ENCODE measurements at places on chromosomes 6 and 20. TPM values are rescaled to one million over a fixed set of nuclear protein-coding genes. Genes with fewer than 3 reads are reported as not detected.

MDFI gene
- total RNA-seq: 285 TPM

FAM83B gene
- 1.1 TPM for total RNA-seq

ZNF343 gene
- 13.0 TPM for total RNA-seq

DNA sequence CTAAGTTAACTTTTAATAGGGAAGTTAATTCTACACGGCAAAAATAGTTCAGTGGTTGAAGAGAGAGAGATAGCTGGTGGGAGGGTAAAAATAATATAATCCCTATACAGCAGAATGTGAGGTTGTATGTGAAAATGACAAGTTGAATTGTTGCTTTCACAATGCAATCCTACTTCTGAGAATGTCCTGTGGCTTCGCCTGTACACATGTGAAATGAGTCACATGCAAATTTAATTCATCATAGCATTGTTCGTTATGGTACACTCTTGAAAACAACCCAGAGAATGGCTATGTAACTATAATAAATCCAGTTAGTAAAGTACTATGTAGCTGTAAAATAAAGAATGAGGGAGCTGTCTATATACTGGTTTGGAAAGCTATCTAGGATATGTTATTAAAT is 46.0 kb upstream of the HINT3 start:
- DNase-seq: no peak

MACROD2 gene
- total RNA-seq: 6.4 TPM

OR2H2 gene
- total RNA-seq: not detected

DDO gene
- not detected for total RNA-seq

GRCh38 chr20:37853823-37854375 is 49.0 kb upstream of the VSTM2L start:
- DNase-seq: no peak

DNA sequence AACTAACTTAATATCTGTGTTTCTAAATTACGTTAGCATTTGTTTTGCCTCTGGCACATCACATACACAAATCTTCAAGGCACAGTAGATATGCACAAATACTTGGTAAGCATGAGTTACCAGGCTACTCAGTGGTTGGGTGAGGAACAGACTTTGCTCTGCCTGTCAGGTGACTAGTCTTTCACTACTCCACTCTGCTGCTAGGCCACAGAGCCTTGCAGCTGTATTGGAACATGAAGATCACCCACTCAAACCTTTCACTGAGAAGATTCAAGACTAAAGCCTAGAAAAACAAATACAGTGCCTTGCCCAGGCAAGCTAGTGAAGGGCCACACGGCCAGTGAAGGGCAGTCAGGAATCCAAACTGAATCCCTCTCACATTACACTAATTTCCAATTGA is 47.0 kb downstream of the DTNBP1 start:
- DNase-seq: no peak

- DNase-seq: no peak
Measured at GRCh38 chr20:10710991-10711775, 37.4 kb upstream of the JAG1 start.

DNA sequence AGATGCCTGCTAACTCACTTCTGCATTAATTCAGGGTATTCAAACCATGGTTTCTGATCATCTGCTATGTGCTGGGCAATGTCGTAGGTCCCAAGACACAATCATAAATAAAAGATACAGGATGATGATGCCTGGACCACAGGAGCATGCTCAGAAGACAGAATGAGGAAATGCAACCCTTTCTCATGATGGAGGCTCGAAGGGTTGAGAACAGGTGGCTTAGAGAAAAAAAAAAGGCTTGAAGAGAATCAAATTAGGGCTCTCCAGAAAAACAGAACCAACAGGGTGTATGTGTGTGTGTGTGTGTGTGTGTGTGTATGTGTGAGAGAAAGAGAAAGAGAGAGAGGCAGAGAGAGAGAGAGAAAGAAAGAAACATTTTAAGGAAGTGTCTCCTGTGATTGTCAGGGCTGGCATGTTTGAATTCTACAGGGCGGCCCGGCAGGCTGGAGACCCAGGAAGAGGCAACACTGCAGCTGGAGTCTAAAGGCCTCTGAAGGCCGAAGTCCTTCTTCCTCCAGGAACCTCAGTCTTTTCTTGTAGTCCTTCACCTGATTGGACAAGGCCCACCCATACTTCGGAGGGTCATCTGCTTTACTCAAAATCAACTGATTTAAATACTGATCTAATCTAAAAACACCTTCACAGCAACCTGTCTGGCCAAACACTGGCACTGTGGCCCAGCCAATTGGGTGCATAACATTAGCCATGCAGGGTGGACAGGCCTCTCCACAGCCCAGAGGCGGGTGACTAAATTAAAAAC is 143.8 kb downstream of the ERMARD start:
- DNase-seq: no peak

BMP7 gene
- 0.38 TPM for total RNA-seq

DNA sequence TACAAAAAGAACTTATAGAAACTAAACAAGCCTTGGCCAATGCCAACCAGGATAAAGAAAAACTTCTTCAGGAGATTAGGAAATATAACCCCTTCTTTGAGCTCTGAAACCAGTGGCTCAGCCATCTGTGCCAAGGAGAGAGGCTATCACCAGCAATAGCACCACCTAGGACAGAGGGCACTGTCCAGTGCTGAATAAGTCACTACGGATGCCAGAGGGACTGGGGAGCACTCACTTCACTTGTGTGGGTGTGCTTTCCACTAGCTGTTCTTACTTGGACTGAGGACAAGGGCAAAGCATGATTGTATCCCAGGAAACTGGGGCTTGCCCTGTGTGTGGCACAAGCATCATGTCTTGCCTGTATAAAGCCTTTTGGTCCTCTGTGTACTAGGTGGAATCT is 15.5 kb downstream of the TAF11 start:
- no peak for DNase-seq

GRCh38 chr6:2633736-2634135 is 117.0 kb downstream of the MYLK4 start:
- no peak for DNase-seq

MYLK2 gene
- 1.7 TPM for total RNA-seq

DNA sequence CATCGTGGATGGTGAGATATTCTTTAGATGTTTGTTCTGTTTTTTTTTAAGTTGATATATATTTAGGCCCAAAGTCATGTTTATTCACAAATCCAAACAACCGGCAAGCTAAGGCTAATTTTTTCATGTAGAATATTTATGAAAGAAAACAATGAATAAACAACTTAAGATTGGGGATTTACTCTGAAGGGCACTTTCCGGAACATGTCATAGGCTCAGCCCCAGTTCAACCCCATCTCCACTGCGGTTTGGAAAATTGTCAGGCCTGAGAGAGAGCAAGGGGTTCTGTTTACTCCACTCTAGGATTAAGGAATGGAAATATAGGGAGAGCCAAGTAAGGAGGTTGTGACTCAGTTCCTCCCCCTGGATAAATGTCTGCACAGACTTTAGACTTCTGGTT is 18.3 kb downstream of the RPS6KA2 start:
- no peak for DNase-seq

DEFB116 gene
- not detected for total RNA-seq

GRCh38 chr20:20734475-20734948 is 22.1 kb upstream of the RALGAPA2 start:
- DNase-seq: no peak

DNA sequence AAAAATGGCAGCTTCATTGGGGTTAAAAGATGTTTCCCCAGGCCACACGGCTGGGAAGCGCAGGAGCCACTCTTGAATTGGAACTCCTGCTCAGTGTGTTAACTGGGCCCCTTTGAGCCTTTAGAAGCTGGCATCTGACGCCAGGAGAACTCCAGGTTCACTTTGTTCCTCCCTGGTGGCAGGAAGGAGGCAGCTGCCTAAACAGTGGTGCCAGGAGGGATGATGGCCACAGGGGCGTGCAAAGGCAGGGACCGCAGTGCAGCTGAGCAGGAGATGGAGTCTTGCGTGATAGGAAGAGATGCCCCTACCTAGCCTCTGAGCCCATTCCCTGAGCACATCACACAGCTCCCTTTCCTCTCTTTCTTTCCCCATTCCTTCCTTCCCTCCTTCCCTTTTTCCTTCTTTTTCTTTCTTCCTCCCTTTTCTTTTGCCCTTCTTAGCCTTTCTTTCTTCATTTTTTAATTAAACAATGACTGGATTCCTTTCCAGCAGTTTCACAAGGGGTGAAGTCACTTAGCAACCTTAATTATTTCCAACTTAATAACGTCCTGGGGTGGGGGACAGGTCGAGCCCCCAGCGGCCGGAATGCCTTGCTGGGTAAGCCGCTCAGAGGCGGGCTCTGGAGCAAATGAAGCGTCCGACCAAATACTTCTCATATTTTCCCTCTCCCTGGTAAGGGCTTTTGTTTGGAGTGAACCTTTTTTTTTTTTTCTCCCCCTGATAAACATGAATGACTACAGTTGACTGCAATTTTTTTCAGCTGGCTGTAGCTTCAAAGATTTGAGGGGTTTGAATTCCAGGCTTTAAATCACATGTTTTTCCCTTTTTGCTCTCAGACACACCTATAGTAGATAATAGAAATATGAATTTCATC is 20.8 kb upstream of the BMP7 start:
- DNase-seq: no peak

GRCh38 chr20:40486297-40486696 is 202.7 kb downstream of the MAFB start:
- DNase-seq: no peak

DNA sequence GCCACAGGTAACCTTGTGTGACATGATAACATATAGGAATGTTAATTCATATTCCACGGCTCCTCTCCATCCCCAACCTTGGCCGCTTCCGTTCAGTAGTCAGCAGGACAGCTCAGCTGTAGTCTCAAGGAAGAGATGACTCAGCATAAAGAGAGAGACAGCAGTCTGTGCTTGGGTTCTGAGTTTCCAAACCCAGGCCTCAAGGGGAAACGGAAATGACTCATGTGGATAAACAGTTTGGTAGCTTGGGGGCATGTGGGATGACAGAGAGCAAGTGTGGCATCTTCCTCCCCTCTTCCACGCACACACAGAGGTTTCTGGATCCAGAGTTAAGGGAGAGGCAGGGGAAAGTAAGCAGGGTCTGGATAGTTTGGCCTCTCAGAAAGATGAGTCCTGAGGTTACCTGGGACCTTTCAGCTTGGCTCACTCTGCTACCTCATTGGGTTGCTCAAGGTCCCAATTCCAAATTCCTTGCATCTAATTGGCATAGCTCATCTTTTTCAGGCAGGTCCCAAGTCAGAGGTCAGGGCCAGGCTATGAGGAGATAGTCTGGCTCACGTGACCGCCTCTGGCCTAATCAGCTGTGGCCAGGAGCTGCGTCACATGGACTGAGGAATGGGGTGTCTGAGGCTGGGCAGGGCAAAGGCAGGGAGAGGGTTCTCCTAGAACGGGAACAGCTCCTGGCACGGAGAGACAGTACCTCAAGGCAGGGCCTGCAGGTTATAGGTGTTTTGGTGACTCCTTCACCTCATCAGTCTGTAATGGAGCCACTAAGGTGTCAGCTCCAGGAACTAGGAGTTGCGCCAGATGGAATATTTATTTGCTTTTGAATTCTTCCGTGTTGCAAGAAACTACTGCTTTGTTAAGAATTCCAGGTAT is 36.5 kb upstream of the MLN start:
- DNase-seq: no peak

- no peak for DNase-seq
Measured at GRCh38 chr20:40016890-40017289, 672.1 kb downstream of the MAFB start.

IL17A gene
- not detected for total RNA-seq

ARMH2 gene
- not detected for total RNA-seq

VSTM2L gene
- total RNA-seq: 1.6 TPM

- DNase-seq: no peak
Measured at GRCh38 chr20:52945862-52946522, 26.2 kb upstream of the TSHZ2 start.

Data from endothelial cell (in vitro differentiated cells).